ENCODE measurements at places on chromosomes 6 and 20.

- DNase-seq, result no peak
These were observed 197.5 kb upstream of the CEP162 start for GRCh38 chr6:84424956-84425355.

DNA sequence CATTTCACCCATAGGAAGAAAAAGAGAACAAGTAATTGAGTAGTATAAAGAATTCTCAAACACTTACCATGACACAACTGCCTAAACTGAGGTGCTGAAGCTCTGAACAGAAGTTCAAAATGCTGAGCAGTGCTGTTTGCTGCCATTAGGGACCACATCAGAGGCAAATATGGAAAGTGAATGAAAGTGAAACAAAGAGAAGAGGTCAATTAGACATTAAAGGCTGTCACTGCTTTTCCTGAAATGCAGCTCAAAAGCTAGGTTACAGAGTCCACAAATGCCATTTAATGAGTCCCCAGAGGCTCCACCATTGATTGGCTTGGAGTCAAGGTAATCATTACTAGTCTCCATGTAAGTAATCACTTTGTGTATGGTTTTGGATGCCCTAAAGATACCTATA, 46.1 kb downstream of the POU3F2 start:
- DNase-seq, result no peak

DNA sequence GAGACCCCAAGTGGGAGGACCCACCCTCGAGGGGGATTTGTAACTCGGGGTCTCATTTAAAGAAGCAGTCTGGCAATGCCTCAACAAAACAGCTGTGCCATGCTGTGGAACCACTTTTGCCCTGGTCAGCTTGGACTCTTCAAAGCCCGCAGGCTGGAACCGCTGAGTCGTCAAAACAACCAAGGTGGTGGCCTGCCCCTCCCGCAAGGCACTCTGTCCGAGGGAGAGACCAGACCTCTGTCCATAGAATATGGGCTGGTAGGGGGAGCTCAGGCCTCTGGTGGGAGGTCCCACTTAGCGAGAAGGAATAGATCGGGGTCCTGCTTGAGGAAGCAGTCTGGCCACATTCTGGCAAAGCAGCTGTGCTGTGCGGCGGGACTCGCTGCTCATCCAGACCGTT, 208.1 kb downstream of the BCKDHB start:
- DNase-seq, result no peak

DNA sequence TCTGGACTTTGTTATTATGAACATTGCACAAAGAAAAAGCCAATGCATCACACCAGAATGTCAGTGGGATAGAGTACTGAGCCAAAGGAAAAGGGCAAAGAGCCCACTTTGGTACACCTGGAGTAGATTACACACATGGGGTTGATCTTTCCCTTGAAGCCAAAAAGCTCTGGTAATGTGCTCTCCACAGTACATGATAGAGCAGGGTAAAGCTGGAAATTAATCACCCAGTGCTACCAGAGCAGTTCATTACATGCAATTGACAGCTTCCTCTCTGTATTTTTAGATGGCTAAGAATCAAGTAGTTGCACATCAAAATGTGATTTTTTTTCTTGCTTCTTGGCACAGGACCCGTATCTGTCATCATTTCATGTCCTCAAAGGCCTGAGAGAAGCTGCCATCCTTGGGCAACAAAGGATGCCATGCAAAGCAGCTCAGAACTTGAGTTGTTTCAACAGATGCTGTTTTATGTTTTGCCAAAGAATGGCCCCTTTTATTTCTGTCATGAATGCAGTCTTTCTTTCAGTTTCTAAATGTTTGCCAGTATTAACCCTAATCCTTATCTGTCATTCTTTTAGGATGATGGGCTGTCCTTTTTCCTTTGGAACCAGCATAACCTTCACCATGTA, 88.1 kb downstream of the HDGFL1 start:
- DNase-seq, result no peak

GRCh38 chr6:90421666-90422065, 125.0 kb upstream of the BACH2 start:
- DNase-seq, result no peak

DNA sequence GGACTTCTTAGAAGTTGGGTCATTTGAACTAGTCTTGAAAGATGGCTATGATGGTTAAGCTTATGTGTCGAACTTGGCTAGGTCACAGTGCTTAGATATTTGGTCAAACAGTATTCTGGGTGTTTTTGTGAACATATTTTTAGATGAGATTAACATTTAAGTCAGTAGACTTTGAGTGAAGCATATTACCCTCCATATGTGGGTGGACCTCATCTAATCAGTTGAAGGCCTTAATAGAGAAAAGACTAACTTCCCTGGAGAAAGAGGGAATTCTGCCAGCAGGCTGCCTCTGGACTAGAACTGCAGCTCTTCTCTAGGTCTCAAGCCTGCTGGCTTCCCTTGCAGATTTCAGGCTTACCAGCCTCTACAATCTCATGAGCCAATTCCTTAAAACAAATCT, 76.9 kb downstream of the RCAN2 start:
- no peak for DNase-seq
